Left ventricle myocardium inferior (tissue), 1 donor: ENCODE measurements at places on chromosomes 16 and 17.

GRCh38 chr17:9206741-9207332 is 185.5 kb downstream of the NTN1 start:
- H3K4me1 ChIP-seq, result no peaks in the 10 kb centered on the region
- no peak for DNase-seq
- no peak overlapping the region for H3K4me3 ChIP-seq
- H3K27ac ChIP-seq, result no peak overlapping the region

GRCh38 chr17:76095943-76096342 is 7.6 kb downstream of the EXOC7 start:
- no peaks in the 10 kb centered on the region for H3K27me3 ChIP-seq
- no peak overlapping the region for H3K4me3 ChIP-seq
- H3K27ac ChIP-seq, result no peak overlapping the region
- no peaks in the 10 kb centered on the region for H3K4me1 ChIP-seq
- H3K36me3 ChIP-seq, result peaks cover 94% of the 10 kb centered on the region
- no peak for DNase-seq

DNA sequence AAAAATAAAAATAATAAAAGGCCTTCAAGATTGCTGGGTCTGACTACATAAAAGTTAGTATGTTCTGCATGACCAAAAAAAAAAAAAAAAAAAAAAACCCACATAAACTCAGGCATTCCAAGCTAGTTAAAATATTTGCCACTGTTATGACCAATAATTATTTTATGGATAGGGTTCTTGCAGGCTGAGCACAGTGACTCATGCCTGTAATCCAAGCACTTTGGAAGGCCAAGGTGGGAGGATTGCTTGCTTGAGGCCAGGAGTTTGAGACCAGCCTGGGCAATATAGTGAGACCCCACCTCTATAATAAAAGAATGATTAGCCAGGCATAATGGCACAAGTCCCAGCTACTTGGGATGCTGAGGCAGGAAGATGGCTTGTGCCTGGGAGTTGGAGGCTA is 8.1 kb downstream of the SCNN1B start:
- H3K27me3 ChIP-seq, result peaks cover 21% of the 10 kb centered on the region
- no peaks in the 10 kb centered on the region for H3K4me1 ChIP-seq
- DNase-seq, result no peak

GRCh38 chr16:21194771-21195301 is 16.5 kb downstream of the ZP2 start:
- no peak overlapping the region for H3K4me3 ChIP-seq
- no peak for DNase-seq
- H3K27ac ChIP-seq, result no peak overlapping the region
- no peaks in the 10 kb centered on the region for H3K4me1 ChIP-seq

GRCh38 chr17:11780621-11781020 is 182.4 kb downstream of the DNAH9 start:
- H3K4me3 ChIP-seq, result no peak overlapping the region
- DNase-seq, result no peak
- H3K36me3 ChIP-seq, result no peaks in the 10 kb centered on the region
- H3K4me1 ChIP-seq, result no peaks in the 10 kb centered on the region
- no peak overlapping the region for H3K27ac ChIP-seq

- no peaks in the 10 kb centered on the region for H3K27me3 ChIP-seq
- H3K27ac ChIP-seq, result peak overlapping the region; percentile 58
- no peak overlapping the region for H3K4me3 ChIP-seq
- peaks cover 48% of the 10 kb centered on the region for H3K4me1 ChIP-seq
These were observed 8.7 kb upstream of the CAVIN1 start for GRCh38 chr17:42431758-42432161.

GRCh38 chr17:73436954-73437353 is 125.2 kb upstream of the CDC42EP4 start:
- H3K27me3 ChIP-seq, result no peaks in the 10 kb centered on the region
- H3K27ac ChIP-seq, result no peak overlapping the region
- H3K36me3 ChIP-seq, result no peaks in the 10 kb centered on the region
- no peaks in the 10 kb centered on the region for H3K4me1 ChIP-seq

GRCh38 chr17:47946929-47947397 is 5.6 kb downstream of the PNPO start:
- peak overlapping the region; percentile 62 for H3K27ac ChIP-seq
- no peak overlapping the region for H3K4me3 ChIP-seq
- peaks cover 36% of the 10 kb centered on the region for H3K36me3 ChIP-seq

DNA sequence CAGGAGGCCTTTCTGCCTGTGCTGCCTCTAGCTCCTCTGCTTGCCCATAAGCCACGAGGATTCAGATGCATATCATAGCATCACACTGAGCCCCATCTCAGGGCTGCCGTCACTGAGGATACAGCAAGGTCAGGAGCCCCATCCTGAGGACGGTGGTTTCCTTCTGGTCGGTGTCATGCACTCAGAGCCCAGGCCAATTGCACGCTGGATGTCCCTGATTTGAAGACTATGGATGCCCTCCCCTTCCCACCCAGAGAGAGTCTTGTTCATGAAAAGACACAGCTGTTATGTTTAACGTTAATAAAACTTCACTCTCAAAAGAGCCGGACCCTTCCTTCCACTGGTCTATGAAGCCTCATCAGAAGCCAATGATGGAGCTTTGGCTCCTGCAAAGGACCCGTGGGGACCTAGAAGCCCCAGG is 19.9 kb downstream of the COTL1 start:
- DNase-seq, result no peak
- peaks cover 36% of the 10 kb centered on the region for H3K4me1 ChIP-seq
- H3K27me3 ChIP-seq, result peaks cover 18% of the 10 kb centered on the region
- H3K27ac ChIP-seq, result peak overlapping the region; percentile 23
- no peak overlapping the region for H3K4me3 ChIP-seq
- H3K36me3 ChIP-seq, result no peaks in the 10 kb centered on the region

DNA sequence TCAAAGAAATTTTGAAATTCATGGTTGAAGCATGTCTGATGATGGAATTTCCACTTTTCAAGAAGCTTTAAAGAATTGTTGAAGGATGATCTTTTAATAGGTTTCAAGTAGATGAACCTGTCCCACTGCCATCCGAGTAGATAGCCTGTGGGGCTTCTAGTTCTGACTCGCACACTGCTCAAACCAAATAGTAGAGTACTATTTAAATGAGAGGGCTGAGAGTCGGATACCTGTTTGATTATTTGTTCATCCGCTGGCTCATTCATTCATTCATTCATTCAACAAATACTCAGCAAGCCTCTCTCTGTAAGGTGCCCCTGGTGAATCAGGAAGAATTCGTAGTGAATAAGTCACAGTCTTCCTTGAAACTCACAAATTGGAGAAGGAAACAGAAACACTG is 108.2 kb upstream of the IRX5 start:
- H3K4me3 ChIP-seq, result no peak overlapping the region
- H3K27ac ChIP-seq, result no peak overlapping the region
- no peaks in the 10 kb centered on the region for H3K4me1 ChIP-seq
- H3K27me3 ChIP-seq, result no peaks in the 10 kb centered on the region
- DNase-seq, result no peak

- H3K36me3 ChIP-seq, result peaks cover 18% of the 10 kb centered on the region
- no peak for DNase-seq
- H3K27ac ChIP-seq, result no peak overlapping the region
- H3K4me1 ChIP-seq, result peaks cover 18% of the 10 kb centered on the region
- no peaks in the 10 kb centered on the region for H3K27me3 ChIP-seq
These were observed 83.7 kb upstream of the CLEC18B start for GRCh38 chr16:74505011-74505410.

DNA sequence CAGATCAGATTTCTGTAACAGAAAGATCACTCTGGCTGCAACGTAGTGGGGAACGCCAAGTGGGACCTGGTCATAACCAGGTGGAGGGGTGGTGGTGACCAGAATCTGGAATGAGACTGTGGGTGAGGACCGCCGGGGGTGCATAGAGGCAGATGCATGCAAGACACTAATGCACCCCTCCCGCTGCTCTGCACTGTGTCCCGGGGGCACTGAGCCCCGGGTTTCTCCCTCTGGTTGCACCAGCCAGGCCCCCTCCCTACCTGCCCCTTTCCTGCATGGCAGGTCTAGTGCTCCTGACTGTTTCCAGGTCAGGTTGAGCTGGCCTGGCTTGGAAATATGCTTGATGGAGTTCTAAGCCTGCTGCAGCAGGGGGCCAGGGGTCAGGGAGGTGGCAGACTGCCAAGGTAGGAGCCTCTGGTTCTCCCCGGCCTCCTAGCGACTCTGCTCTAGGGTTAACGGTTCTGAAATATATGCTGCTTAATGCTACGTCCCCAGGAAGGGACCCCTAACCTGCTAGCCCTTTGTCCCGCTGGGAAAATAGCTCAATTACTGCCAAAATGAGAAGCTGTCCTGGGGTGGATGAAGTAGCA is 94.3 kb downstream of the SDK2 start:
- DNase-seq, result no peak
- H3K4me3 ChIP-seq, result no peak overlapping the region
- no peaks in the 10 kb centered on the region for H3K36me3 ChIP-seq
- no peak overlapping the region for H3K27ac ChIP-seq

- DNase-seq, result no peak
- no peak overlapping the region for H3K27ac ChIP-seq
- peaks cover 72% of the 10 kb centered on the region for H3K36me3 ChIP-seq
- no peaks in the 10 kb centered on the region for H3K27me3 ChIP-seq
- H3K4me1 ChIP-seq, result peaks cover 46% of the 10 kb centered on the region
- no peak overlapping the region for H3K4me3 ChIP-seq
These were observed 25.5 kb downstream of the AXIN2 start for GRCh38 chr17:65535777-65536572.

DNA sequence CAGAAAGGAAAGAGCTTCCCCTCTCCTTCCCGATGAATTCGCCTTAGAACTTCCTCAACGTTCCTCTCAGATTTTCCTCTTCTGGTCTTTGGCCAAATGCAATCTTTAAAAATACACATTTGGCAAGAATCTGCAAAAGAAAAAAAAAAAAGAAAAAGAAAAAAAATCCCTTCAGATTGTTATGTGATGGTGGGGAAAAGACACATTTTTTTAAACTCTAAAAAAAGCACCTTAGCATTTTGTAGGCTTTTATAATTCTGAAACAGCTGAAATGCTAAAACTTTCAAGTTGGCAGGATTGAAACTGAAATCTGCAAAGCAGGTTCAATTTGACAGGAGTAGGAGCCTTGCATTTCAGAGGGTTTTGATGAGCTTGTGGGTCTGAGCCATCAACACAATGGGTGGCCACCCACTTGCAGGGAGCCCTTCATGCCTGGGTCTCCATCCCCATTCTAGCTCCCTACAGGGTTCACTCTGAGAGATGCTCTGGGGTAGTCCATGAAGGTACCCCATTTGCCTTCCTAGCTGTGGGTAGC is 33.1 kb downstream of the CACNG3 start:
- no peak overlapping the region for H3K27ac ChIP-seq
- DNase-seq, result no peak
- H3K27me3 ChIP-seq, result peaks cover 57% of the 10 kb centered on the region
- H3K4me1 ChIP-seq, result no peaks in the 10 kb centered on the region
- H3K36me3 ChIP-seq, result no peaks in the 10 kb centered on the region
- H3K4me3 ChIP-seq, result no peak overlapping the region

DNA sequence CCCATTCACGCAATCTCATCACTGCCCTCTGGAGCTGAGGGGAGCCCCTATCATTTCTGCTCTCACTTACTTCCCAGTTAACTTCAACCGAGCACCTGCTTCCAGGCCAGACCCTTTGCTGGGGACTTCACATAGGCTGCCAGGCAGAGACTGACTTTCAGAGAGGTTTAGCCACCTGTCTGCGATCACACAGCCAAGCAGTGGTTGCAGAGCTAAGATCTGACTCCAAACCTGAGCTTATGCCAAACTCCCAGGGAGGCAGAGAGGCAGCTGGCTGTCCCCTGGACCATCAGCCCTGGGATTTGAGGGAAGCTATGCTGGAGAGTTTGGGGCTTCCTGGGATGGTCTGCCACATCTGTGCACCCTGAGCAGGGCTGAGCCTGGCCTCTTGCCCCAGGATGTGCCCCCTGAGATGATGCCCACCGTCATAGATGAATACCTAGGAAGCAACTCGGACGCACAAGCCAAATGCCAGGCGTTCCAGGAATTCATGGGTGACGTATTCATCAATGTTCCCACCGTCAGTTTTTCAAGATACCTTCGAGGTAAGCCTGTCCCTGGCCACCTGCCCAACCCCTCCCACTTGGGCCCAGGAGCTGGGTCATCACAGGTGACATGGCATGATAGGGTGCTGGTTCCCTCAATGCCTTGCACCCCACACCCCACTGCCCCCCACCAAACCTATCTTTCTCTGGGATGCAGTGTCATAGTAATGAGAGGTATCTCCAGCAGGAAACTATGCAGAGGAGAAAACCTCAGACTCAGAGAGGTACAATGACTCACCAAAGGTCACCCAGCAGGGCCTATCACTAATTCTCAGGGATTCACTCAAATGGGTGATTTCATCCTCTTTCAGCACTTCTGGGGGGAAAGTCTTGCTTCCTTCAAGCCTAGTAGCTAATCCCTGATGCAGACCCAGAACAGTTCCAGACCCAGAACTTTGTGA is 10.0 kb downstream of the CES3 start:
- no peak for DNase-seq
- no peak overlapping the region for H3K4me3 ChIP-seq
- H3K27ac ChIP-seq, result no peak overlapping the region
- H3K36me3 ChIP-seq, result no peaks in the 10 kb centered on the region

DNA sequence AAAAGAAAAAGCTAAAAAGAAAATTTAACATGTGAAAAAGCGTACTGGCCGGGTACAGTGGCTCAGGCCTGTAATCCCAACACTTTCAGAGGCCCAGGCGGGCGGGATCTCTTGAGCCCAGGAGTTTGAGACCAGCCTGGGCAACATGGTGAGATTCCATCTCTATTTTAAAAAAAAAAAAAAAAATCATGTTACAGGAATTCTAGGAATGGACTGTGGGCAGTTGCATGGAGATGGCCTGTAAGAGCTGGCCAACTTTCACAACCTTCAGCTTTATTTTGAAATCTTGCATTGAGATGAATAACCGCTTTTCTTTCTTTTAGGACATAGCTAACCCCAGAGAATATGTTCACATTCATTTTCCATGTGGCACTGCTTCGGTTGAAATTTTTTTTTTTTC is 8.2 kb upstream of the CIAO3 start:
- no peak for DNase-seq
- no peaks in the 10 kb centered on the region for H3K4me1 ChIP-seq
- H3K27ac ChIP-seq, result no peak overlapping the region
- H3K4me3 ChIP-seq, result no peak overlapping the region
- H3K27me3 ChIP-seq, result peaks cover 46% of the 10 kb centered on the region
- no peaks in the 10 kb centered on the region for H3K36me3 ChIP-seq

DNA sequence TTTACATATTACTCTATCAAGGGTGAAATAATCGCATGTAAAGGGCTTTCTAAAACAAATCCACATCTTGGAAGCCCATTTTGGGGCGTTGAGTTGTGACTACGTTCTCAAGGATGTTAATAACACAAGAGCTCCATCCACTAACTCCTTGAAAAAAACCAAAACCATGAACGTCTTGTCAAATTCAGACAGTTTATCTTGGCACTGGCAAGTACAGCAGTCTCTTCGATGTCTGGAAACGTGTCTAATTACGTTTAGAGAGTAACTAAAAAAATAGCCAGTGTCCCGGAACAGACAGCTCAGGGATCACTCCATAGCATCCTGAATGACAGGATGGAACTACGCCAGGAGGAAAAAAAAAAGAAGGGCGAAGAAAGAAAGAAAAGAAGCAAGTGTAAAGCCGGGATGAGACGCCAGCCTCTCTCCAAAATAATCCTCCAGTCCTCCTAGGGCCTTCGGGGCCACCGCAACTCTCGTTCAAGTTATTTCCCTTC is 954 bp downstream of the MYO1D start:
- H3K4me1 ChIP-seq, result peaks cover 23% of the 10 kb centered on the region
- peak overlapping the region; percentile 90 for H3K27ac ChIP-seq

- no peaks in the 10 kb centered on the region for H3K36me3 ChIP-seq
- peak overlapping the region; percentile 81 for H3K27ac ChIP-seq
- DNase-seq, result no peak
- H3K27me3 ChIP-seq, result no peaks in the 10 kb centered on the region
- peaks cover 87% of the 10 kb centered on the region for H3K4me1 ChIP-seq
These were observed 30.7 kb downstream of the SPOP start for GRCh38 chr17:49647256-49647585.

GRCh38 chr16:78199325-78200022 is 100.0 kb downstream of the WWOX start:
- no peak overlapping the region for H3K4me3 ChIP-seq
- no peaks in the 10 kb centered on the region for H3K4me1 ChIP-seq
- H3K36me3 ChIP-seq, result no peaks in the 10 kb centered on the region
- no peak overlapping the region for H3K27ac ChIP-seq
